ENCODE measurements at places on chromosomes 13 and 19.

- DNase-seq = peak; percentile 24
Measured at GRCh38 chr13:42333613-42334328, 61.8 kb downstream of the AKAP11 start.

- DNase-seq = no peak
Measured at GRCh38 chr13:50460358-50460757, 383.1 kb downstream of the DLEU7 start.

DNA sequence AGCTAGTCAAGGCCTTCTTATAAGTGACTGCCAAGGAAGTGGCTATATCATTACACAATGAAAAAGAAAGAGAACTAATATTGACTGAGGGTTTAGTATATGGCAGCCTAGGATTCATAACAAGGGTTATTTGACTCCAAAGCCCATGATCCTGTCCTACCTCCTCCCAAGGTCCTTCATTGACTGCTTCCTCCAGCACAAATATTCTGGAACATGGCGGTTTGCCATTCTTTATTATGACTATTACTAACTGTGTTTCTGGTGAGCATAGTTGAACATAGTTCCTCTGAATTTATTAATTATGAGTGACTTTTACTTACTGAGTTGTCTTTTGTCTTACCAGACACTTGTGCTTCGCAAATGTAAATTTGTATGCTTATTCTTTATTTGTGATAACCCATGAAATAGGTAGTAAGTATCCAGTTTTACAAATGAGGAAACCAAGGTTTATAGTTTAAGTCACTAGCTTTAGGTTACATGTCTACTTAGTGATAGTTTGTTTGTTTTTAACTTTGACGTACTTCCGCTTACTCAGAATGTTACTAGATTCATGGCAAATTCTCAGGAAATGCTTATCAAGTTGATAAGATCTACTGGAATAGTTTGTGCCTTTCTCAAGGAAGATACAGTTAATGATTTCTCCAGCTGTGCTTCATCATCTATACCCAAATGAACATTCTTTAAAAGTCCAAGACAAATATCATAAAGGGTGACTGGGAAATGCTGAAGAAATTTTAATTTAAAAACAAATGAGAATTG lies 15.5 kb upstream of the DCLK1 start:
- no peak for DNase-seq

GRCh38 chr19:41334793-41335192 lies 18.9 kb downstream of the TGFB1 start:
- no peak for DNase-seq

DNA sequence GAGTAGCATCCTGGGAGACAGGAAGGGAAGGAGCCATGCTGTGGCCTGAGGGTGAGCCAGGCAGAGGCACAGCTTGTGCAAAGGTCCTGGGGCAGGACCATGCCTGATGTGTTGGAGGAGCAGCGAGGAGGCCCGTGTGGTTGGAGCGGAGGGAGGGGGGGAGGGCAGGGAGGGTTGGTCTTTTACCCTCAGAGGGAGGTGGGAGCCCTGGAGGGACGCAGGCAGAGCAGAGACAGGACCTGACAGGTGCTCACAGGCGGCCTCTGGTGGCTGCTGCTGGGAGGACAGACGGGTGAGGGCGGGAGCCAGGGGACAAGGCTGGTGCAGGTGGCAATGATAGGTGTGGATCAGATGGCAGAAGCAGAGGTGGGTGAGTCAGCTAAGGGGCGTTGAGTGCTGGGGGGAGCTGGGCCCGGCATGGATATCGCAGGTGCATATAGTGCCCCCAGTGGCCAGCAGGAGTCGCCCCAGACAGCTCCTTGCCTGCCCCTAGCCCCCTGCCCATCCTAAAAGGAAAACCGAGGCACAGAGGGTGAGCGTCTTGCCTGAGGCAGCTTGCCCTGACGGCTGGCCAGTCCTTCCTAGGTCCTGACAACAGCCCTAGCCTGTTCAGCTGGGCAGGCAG lies 9.8 kb upstream of the GNA15 start:
- DNase-seq = peak; percentile 60

GRCh38 chr19:31279436-31279765 lies 69.8 kb downstream of the TSHZ3 start:
- no peak for DNase-seq

DNA sequence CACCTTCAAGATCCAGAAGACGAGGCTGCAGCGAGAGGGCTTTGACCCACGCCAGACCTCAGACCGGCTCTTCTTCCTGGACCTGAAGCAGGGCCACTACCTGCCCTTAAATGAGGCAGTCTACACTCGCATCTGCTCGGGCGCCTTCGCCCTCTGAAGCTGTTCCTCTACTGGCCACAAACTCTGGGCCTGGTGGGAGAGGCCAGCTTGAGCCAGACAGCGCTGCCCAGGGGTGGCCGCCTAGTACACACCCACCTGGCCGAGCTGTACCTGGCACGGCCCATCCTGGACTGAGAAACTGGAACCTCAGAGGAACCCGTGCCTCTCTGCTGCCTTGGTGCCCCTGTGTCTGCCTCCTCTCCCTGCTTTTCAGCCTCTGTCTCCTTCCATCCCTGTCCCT lies 7.0 kb upstream of the PGLS start:
- DNase-seq = no peak

DNA sequence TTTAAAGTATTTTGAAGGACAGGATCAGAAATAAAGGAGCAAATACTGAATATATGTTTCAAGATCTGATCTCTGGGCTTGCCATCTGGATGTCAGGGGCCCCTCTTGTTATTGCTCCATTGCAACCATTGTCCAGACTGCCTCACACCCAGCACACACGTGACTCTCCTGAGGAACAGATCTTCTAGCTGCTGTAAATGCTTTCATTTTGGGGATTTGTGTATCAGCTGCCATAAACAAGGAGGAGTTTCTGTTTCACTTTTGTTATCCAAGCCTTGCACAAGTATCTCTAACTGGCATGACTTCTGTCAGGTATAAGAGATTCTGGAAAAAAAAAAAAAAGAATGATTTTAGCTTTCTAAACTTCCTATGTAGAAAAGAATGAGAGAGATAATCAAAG lies 1624.1 kb upstream of the PRR20A start:
- no peak for DNase-seq

GRCh38 chr13:52383366-52383765 lies 22.6 kb downstream of the THSD1 start:
- DNase-seq = no peak

- DNase-seq = no peak
Measured at GRCh38 chr19:3171894-3172672, 6.5 kb upstream of the S1PR4 start.

DNA sequence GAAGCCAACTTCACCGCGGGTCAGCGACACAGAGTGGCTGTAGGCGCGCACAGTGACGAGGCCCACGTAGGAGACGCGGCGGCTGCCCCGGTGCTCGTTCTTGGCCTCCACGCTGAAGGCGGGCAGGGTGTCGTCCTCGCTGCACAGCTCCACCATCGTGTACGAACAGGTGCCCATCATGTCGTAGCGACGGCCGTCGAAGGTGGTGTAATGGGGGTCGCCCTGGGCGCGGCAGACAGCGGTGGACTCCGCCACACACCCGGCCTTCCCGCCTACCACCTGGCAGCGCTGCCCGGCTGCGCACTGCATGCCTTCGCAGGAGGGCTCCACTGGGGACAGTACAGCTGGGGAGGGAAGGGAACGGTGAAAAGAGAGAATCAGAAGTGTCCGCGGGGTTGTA lies 10.0 kb downstream of the FCGBP start:
- no peak for DNase-seq

- DNase-seq = no peak
Measured at GRCh38 chr19:10848230-10848856, at the start of gene C19orf38. TSS of gene C19orf38 (plus strand) at chr19:10848415. CDS start at chr19:10848509, 94 bp downstream.

GRCh38 chr19:47021536-47022139 lies 2.0 kb downstream of the NPAS1 start:
- no peak for DNase-seq

DNA sequence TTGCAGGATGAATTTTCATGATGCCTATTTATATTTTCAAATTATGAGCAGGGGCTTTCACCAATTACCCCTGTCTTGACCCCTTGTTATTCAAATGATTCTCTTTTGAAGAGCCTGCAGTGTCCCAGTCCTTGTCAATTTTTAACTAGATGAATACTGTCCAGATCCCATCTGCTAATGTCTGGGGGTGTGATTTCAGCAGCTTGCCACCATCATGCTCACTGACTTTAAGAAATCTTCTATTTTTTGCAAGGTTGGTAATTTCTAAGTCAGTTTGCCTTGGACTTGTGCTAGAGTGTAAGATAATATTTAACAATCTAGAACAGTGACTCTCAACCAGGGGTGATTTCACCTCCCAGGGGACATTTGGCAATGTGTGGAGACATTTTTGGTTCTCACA lies 106.0 kb downstream of the CACNA1A start:
- DNase-seq = no peak

DNA sequence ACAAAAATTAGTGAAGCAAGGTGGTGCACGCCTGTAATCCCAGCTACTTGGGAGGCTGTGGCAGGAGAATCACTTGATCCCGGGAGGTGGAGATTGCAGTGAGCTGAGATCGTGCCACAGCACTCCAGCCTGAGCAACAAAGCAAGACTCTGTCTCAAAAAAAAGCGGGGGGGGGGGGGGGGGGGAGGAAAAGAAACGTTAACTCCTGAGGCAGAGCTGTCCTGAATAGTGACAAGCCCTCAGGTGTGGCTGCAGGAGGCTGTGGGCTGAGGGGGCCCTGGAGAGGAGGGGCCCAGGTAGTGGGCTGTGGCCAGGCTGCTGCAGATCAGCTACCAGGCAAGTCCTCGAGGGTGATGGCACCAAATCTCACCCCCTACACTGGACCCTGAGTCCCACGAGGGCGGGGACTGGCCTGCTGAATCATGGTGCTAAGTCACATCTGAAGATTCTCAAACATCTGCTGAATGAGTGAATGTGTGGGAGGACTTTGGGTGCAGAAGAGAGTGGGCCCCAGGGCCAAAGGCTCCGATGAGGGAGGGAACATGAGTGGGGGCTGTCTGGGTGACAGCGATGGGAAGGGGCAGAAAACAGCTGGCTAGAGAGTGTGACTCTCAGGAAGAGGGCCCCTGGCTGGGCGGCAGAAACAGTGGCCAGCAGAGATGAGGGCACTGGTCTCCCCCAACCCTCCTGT lies 24.6 kb upstream of the ATP1A3 start:
- DNase-seq = no peak

GRCh38 chr13:43269037-43269481 lies 245.7 kb downstream of the DNAJC15 start:
- DNase-seq = no peak

- peak; percentile 33 for DNase-seq
Measured at GRCh38 chr19:56124578-56124977, 3.5 kb upstream of the ZNF787 start.

GRCh38 chr13:79318664-79319063 lies 87.4 kb downstream of the RBM26 start:
- no peak for DNase-seq

GRCh38 chr13:109272595-109273325 lies 513.6 kb downstream of the IRS2 start:
- DNase-seq = no peak

DNA sequence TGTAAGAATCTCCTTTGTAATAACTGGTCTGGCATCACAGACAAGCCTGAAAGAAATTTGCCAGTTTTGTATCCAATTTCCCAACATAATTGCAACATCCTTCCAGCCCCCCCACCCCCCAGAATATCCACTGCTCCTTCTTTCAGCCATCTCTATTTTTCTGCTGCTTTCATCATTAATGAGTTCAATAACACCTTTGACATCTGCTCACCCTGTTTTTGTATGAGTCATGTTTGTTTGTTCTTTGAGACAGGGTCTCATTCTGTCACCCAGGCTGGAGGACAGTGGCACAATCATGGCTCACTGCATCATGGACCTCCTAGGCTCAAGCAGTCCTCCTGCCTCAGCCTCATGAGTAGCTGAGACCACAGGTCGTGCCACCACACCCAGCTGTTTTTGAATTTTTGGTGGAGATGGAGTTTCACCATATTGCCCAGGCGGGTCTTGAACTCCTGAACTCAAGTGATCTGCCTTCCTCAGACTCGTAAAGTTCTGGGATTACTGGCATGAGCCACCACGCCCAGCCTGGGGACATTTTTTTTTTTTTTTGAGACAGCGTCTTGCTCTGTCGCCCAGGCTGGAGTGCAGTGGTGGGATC lies 7.0 kb upstream of the ZC3H4 start:
- DNase-seq = no peak

GRCh38 chr13:99377641-99378040 lies 70.4 kb upstream of the GPR183 start:
- no peak for DNase-seq

DNA sequence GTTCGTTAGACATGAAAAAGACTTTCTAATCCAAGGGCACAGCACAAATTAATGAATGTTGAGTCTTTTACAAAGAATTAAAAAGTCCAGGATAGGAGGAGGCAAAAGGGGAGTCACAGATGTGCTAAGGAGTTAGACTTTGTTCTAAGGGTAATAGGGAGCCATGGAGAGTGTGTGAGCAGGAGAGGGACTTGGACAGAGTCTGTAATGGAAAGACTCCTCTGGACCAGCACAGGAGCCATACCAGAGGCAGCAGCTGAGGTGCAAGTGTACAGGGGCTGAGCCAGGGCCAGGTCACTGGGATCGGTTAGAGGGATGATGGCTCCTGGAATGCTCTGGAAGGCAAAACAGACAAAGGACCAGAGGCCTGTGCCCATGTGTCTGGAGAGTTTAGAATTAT lies 10.5 kb downstream of the GTPBP3 start:
- DNase-seq = no peak

GRCh38 chr19:33124207-33125098 lies 7.5 kb upstream of the WDR88 start:
- no peak for DNase-seq

DNA sequence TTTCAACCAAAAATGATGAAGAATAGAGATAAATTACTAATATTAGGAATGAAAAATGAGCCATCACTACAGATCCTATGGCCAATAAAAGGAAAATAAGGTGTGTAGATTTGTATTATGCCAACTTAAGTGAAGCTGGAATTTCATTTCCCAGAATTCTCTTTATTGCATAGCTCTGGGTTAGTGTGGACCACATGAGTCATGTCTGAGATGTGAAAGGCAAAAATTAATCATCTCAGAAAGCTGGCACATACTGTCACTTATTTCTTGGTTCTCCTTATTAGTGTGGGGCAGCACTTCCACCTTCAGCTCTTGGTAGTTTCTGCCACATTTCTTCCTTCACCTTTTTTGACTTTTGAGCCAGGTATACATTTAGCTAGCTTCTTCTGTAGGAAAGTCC lies 82.6 kb downstream of the KATNAL1 start:
- DNase-seq = no peak

DNA sequence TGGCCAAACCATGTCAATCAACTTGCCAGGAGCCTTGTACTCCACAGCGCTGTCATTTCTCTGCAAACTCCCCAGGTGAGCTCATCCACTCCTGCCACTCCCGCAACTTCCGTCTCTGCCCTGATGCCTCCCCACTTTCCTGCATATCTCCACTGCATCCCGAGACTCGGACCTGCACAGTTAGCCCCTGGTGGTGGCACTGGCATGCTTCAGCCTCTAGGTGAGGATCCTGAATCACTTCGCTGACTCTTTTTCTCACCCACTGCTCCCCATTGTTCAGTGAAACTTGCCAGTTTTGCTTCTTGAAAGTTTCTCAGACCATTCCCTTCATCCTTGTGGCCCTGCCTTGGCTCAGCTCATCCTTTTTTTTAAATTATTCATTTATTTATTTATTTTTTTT lies 3.4 kb upstream of the CTU1 start:
- no peak for DNase-seq
